MG63 (cell line): ENCODE measurements at places on chromosomes 4 and X.

DNA sequence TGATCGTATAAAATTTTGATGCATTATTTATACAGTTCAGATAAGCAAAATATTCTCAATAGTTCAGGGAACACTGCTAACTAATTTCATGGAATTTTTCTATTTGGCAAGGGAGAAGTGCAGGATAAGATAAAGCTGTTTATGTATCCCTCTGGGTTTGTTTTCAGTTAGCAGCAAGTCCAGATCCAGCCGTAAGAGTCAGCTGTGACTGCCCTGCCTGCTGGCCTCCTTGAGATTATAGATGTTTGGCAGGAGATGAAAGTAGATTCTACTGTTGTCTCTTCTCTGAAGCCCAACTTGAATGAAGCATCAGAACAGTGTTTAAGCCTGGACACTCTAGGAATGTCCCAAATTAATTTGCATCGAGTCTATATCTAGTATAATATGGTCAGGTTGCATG is 29.5 kb downstream of the ANTXR2 start:
- DNase-seq: no peak

DNA sequence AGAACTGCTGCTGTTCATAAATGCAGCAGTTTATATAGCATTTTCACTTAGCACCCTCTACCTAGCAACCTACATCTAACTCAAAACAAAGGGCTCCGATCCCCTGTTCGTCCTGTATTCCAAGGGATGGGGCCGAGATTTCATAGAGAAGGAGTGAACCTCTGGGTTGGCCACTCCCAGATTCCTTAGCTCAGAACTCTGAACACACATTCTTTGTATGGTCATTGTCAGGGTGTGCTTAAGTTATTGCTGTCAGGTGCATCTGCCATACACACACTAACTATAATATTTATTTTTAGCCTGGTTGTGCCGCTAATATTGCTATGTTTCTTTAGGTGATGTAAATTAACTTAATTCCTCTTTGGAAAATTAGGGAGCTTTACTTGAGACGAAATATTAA is 47.7 kb upstream of the AADAT start:
- no peak for DNase-seq

- DNase-seq: no peak
Observed at GRCh38 chr4:5925419-5926200, 32.7 kb upstream of the CRMP1 start.

GRCh38 chr4:89382439-89382838 is 74.8 kb upstream of the GPRIN3 start:
- no peak for DNase-seq

DNA sequence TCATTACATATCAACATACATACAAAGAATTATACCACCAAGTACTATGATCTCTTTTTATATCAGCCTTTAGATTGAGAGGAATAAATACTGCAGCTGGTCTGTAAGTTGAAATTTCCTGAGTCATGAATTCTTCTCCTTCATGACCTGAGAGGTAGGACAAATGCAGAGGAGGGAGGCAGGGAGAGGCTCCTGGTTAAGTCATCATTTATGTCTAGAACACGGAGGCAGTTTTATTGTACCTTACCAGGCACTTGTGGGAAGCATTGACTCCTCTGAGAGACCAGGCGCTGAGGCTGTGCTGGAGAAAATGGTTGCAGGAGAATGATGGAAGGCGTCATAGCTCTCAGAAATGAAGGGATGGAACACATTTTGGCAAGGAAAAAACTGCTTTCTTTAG is 12.5 kb upstream of the CASK start:
- DNase-seq: no peak

DNA sequence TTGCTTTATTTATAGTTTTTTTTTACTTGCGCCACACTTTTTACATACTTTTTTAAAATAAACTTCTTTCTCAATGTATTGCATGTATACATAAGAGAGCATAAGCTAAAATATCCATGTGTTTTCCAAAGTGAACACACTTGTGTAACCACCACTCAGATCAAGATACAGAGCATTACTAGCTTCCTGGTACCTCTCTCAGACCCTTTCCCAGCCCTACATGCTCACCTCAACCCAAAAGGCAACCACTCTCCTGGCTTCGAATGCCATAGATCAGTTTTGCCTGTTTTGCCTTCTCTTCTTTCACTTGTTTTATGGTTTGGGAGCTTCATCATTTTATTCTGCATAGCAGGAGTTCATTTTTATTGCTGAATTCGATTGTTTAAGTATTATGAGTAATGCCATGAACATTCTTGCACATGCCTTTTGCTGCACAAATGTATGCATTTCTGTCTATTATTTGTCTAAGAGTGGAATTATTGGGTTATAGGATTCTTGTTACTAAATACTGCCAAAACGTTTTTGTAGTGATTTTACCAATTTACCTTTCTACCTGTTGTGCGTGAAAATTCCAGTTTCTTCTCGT is 45.9 kb upstream of the NUDT6 start:
- peak; percentile 6 for DNase-seq

DNA sequence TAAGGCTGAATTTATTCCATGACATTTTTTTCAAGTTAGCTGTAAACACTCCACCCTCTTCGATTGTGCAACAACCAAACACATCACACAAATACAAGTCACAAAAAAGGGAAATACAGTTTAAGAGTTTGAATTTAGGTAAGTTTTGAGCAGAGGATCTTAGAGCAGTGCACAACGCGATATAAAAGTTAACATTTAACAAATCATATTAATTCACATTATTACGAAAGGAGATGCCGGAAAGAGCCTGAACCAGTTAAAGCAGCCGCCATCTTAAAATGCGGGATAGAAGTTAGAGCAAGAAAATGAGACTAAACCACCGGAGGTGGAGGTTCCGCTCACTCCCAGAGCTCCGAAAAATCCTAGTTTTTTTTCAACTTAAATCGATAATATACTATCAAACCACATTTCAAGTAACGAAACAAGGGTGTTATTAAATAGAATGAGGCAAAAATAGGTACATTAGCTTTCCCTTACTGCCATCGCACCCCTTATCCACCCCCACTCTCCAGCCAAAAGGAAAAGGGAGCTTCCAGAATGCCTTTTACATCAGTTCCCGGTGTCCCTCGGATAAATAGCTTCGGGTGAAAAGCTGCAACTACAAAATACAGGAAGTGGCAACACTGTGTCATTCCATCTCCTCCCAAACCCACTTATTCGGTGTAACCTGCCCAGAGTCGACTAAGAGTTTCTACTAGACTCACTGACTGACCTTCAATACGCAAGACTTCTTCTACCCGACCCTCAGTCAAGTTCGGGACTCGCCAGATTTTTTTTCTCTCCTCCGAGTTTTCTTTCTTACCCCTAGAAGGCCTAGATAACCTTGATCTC is 1.9 kb downstream of the UBE2D3 start:
- peak; percentile 26 for DNase-seq

GRCh38 chrX:65697915-65698796 is 30.7 kb downstream of the MSN start:
- no peak for DNase-seq

DNA sequence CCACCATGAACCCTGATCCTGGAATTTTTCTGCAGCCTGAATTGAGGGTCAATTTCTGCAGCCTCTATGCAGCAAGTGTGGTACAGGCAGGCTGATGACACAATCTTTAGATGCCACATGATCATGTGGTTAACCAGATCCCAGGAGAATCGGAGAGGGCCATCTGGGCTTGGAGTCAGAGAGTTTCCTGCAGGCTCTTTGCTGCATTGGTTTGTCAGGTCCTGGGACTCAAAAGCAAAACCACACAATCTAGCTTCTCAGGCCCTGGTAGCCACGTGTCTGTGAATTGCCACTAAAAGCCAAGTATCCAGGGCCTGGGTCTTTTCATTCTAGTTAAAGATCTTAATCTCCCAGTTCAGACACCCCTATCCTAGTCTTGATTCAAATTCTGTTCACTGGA is 464.5 kb downstream of the BCOR start:
- no peak for DNase-seq

GRCh38 chrX:45309096-45309495 is 108.4 kb upstream of the DIPK2B start:
- DNase-seq: no peak

DNA sequence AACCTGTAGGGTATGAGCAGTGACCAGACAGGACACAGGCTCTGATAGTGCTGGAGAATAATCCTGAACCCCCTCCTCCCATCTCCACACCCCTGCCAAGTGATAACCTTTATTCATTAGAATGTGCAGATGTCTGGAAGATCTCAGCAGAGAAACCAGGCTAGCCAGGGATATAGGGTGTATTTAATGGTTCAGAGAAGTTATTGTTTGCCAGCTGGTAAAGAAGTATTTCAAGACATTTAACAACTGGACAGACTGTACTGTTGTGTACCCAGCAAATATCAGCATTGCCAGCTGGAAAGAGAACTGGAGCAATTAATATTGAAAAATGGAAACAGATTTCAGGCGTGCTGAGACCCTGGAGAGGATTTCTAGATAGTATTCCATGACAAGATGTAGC is 94.5 kb downstream of the RASGEF1B start:
- no peak for DNase-seq

GRCh38 chrX:101258259-101258581 is 32.9 kb downstream of the TAF7L start:
- DNase-seq: no peak

- no peak for DNase-seq
Observed at GRCh38 chr4:125115476-125115875, 199.3 kb upstream of the FAT4 start.

GRCh38 chr4:4614925-4615678 is 73.3 kb upstream of the STX18 start:
- DNase-seq: no peak

GRCh38 chr4:66972087-66972486 is 573.2 kb downstream of the CENPC start:
- DNase-seq: no peak

DNA sequence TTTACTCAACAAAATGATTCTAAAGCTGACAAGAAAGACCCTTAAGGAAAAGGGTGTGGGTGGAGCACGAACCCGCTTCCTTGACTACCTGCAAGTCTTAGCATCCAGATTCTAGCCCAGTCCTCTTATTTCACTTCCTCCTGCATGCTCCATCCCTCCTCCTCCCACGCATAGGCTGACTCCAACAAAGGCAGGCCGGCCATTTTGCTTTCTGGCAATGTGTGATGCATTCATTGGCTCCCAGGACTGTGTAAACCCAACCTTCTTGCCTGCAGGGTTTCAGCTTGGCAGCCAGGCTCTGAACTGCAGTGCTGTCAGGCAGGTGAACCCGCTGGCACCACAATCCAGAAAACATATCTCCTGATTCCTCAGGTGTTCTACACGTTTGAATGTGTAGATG is 39.3 kb downstream of the RTL9 start:
- DNase-seq: no peak

GRCh38 chr4:36180206-36180605 is 64.1 kb downstream of the ARAP2 start:
- DNase-seq: no peak

GRCh38 chr4:78362310-78362709 is 189.3 kb upstream of the ANXA3 start:
- no peak for DNase-seq

DNA sequence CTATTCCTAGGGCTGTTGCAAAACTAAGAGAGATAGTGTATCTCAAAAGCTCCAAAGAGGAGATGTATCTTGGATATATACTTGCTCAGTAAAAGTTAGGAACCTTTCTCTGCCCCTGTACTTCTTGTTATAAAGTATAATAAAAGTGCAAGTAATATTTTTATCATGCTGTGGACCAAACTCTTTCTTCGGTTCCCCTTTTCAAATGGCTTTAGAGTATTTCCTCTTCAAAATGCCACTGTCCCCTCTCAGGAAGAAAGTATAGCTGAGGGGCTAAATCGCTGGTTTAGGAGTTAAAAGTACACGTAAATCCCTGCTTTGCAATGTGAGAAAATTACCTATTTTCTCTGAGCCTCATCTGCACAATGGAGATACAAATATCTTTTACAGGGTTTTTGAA is 169.1 kb upstream of the FTHL17 start:
- DNase-seq: no peak

DNA sequence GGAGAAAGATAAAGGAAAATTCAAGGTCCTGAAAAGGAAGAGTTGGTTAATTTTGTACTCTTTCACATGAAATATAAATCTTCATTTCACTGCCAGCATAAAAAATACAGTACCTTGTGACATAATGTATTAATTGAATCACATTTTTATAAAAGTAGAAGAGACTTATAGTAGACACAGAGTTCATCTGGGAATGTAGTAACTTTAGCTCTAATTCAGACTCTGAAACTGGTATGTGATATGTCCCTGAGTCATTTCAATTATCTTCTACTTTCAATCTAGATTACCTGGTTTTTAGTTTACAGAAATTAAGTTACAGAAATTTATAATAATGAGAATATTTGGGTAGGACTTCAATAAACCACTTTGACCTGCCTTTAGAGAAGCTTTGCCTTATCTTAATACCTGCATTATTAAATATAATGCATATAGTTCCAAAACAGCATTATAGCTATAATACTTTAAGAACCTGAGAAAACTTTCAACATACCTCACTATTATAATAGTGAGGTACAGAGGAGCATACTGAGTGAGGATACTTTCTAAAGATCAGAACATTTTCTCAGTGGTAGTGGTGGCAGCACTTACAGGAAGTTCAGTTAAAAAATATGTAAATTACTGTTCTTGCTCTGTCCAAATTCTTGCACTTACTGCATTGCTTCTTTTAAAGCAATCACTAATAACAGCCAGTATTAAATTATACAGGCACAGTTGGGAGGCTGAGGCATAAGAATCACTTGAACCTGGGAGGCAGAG is 11.2 kb downstream of the NEK1 start:
- no peak for DNase-seq

- no peak for DNase-seq
Observed at GRCh38 chrX:115068896-115069295, 51.5 kb upstream of the IL13RA2 start.

GRCh38 chr4:139214039-139214534 is 37.1 kb upstream of the ELF2 start:
- no peak for DNase-seq

DNA sequence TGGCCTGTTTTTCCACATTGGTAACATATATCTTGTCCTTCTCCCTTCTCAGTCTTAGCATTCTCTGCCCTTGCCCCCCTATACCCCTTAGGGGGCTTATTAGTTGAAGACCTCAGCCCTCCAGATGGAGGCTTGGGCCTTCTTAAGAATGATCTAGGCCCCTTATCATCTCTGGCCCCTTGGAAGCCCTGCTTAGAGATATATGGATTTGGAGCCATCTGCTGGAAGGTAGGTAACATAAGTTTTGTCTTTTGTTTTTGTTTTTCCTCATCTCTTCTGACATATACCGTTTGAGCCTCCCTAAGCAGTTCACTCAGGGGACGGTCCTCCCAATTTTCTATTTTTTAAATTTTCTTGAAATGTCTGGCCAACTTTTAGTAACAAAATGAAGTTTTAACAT is 48.3 kb upstream of the NAP1L2 start:
- DNase-seq: no peak

- no peak for DNase-seq
Observed at GRCh38 chr4:116088771-116089170, 975.4 kb upstream of the NDST4 start.

- DNase-seq: no peak
Observed at GRCh38 chr4:19961091-19961490, 290.6 kb upstream of the SLIT2 start.

DNA sequence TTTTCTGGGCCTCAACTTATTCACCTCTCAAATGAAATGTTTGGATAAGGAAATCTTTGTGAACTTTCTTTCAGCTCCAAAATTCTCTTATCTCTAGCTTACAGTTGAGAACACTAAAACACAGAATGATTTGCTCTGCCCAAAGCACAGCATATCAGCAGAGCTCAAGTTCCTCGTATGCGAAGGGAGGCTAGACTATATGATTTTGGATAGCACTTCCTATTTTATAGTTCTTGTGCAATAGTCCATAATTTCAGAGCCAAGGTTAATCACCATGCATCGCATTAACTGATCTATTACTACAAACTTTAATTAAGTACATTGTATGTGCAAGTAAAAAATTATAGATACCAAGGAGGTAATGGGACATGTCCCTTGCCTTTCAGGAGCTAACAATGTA is 27.0 kb upstream of the KLHL13 start:
- DNase-seq: no peak
